ENCODE measurements at places on chromosomes 13 and 19.

DNA sequence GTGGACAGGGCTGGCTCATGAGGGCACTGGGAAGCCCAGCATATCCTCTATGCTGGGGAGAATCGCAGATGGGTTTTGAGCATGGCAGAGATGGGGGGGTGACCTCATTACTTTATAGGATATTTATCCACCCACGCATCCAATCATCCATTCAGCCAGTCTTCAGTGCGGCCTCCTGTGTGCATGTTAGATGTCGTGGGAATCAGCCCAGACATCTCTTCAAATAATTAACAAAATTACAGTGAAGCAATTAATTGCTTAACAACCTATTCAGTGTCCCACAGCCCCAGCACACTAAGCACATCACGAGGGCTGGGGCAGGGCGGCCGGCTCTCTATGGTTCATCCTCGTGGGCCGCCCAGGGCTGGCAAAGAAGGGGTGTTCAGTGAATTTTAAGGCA is 21.6 kb downstream of the LIG1 start:
- no peak for DNase-seq

DNA sequence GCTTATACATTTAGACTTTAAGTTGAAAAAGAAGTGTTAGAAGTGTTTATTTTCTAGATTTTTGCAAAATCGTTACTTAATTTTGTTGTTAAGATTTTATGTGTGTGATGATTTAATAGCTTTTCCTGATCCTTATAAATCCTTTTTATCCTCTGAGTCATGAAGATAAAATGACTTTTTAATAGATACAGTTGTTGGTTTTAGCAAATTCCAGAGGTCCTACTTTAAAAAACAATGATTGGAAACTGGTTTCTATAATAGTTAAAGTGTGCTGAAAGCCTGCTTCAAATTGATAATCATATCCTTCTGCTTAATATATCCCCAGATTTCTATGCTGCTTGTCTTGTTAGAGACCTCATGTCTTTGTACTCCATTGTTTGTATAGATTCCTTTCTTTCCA is 39.0 kb downstream of the RNASEH2B start:
- no peak for DNase-seq

- no peak for DNase-seq
Measured at GRCh38 chr19:8214802-8215201, 5.6 kb downstream of the CERS4 start.

DNA sequence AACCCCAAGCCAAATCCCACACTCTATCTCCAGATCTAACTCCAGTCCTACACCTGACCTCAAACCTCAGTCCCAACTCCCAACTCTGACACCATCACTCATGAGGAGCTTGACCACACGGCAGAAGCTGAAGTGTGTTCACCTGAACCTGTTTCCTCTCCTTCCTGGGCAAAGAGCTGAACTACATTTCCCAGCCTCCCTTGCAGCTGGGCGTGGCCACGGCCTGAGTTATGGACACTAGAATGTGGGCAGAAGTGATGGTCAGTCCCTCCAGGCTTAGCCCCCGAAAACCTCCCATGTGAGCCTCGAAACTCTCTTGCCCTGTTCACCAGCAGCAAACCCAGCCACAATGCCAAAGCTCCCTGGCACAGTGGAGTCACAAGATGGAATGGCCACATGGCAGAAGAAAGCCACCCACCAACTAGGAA is 19.5 kb upstream of the MEIS3 start:
- DNase-seq, result no peak

DNA sequence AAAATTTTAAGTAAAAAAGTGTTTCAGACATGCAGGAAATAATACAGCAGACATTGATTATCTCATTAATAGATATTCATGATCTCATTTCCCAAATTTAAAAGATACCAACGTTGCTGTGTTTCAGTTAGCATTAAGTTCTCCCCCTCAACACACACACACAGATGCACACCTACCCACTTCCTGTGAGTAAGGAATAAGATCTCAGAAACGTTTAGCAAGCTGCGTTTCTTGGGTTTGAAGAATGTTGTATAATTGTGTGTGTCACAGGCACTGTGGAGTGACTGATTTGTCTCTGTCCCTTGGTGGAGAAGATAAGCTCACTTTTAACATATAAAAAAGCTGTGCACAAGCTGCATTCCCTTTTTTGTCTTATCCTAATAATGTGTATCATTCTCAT is 196.8 kb downstream of the PDS5B start:
- no peak for DNase-seq

DNA sequence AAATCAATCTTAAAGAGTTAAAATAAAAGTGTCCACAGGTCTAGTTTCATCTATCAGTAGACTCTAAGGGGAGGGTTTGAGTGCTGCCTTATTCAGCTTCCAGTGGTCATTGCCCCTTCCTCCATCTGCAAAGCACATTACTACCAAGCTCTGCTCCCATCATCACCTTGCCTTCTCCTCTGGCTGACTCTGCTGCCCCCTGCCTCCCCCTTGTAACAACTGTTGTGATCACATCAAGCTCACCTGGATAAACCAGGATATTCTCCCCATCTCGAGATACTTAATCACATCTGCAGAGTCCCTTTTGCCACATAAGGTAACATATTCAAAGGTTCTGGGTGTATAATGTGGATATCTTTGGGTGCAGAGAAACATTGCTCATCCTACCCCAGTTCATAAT is 43.3 kb upstream of the GPC6 start:
- no peak for DNase-seq

GRCh38 chr13:51937320-51938290 is 73.6 kb downstream of the ATP7B start:
- no peak for DNase-seq

DNA sequence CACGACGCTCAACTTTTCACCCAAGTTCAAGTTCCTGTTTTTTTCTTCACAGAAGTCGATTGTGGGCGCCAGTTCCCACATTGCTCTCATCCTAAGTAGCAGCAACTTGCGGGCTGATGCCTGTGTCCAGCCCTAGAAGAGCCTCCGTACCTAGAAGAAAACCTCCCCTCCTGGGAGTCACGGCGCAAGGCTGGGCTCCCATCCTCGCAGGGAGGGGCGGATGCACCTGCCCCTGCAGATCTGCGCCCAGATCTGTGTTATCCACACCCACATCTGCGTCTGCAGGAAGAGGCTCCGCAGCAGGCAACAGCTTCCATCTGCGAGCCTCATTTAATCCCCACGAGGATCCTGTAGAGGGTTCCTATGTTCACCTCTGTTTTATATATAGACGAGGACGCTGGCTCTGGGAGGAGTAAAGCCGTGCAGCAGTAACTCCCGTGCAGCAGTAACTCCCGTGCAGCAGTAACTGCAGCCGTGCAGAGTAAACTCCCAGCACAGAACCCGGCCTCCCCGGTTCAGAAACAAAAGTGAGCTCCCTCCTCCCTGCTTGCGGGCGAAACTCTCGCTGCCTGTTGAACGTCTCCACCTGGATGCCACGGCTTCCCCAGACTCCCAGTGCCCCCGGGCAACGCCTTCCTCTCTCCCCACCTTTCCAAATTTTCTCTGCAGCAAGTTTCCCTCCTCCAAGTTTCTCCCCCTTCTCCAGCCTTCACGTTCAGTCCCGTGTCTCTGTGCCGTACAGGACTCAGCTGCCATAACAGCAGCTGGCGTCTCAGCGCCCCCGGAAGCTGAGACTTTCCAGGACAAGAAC is 23.5 kb upstream of the LAIR1 start:
- peak; percentile 73 for DNase-seq

DNA sequence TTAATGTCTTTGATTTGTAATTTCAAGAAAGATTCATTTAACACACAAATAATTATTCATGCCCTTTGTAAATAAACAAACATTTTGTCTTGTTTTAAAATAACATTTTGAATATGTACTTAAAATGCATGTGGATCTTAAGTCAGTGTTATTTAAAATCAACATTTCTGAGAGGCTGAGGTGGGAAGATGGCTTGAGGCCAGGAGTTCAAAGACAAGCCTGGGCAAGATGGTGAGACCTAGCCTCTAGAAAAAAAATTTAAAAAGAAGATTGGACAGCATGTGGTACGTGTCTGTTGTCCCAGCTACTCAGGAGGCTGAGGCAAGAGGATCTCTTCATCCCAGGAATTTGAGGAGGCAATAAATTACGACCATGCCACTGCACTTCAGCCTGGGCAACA is 1268.2 kb downstream of the SLITRK1 start:
- no peak for DNase-seq

DNA sequence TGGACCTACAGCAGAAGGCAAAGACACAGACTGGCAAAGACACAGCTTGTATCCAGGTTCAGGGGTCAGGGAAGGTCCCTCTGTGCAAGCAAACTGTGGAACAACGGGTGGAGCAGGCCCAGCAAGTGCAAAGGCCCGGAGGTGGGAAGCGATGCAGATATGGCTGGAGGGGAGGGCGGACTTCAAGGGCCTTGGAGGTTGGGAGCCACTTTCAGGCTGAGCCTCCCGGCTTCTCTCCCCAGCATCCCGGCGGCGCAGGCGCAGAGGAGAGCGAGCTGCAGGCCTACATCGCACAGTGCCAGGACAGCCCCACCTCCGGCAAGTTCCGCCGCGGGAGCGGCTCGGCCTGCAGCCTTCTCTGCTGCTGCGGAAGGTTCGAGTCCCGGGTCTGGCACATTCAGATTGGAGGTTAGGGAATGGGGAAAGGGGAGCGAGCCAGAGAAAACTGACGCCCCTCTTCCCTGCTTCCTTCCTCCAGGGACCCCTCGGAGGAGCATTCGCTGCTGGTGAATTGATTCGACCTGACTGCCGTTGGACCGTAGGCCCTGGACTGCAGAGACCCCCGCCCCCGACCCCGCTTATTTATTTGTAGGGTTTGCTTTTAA is 2.1 kb upstream of the PNPLA6 start:
- DNase-seq, result peak; percentile 87

DNA sequence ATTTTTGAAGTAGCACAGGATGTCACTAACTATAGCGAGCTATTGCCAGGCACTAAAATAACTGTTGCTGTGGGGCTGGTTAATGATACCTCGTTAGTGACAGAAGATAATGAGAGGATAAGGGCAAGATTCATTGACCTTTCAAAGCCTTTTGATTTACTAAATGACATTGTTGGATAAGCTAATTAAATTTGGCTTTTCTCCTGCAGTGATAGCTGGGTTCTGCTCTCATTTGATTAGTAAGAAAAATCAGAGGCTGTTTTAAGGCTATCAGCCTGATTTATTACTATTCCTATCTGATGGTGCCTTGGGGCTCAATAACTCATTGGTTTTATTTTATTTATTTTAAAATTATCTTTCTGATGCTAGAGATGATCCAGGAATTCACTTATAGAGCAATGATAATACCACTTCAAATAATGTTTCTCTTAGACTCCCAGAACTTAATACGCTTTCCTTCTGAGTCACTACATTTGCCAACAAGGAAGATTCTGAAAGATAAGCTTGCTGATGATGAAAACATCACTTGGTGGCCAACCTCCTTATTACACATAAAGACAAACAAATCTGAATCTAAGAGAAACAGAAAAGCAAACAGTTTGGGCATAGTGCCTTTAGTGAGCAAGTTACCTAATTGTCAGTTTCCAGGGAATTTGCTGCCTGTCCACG is 501.3 kb upstream of the ARGLU1 start:
- no peak for DNase-seq

DNA sequence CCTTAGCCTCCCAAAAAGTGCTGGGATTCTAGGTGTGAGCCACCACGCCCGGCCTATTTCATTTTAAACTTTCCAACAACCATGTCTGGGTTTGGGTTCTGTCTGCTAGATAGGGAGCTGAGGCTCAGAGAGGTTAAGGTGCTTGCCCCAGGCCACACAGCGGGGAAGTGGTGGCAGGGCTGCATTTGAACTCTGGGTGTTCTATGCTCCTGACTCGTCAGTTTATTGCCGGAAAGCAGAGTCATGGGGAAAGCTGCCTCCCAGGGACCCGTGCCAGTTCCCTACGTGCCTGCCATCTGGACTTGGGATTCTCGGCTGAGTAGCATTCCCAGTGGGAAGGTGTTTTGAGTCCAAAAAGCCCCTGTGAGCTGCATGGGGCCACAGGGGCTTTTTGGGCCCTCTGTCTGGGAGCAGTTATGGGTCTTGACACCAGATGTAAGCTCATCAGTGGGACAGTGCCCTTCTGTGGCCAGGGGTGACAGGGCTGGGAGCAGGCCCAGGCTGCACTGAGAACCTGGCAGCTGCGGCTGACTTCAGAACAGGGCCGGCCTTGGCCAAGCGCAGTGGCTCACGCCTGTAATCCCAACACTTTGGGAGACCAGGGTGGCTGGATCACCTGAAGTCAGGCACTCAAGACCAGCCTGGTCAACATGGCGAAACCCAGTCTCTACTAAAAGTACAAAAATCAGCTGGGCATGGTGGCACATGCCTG is 10.9 kb downstream of the RFX1 start:
- DNase-seq, result peak; percentile 60

DNA sequence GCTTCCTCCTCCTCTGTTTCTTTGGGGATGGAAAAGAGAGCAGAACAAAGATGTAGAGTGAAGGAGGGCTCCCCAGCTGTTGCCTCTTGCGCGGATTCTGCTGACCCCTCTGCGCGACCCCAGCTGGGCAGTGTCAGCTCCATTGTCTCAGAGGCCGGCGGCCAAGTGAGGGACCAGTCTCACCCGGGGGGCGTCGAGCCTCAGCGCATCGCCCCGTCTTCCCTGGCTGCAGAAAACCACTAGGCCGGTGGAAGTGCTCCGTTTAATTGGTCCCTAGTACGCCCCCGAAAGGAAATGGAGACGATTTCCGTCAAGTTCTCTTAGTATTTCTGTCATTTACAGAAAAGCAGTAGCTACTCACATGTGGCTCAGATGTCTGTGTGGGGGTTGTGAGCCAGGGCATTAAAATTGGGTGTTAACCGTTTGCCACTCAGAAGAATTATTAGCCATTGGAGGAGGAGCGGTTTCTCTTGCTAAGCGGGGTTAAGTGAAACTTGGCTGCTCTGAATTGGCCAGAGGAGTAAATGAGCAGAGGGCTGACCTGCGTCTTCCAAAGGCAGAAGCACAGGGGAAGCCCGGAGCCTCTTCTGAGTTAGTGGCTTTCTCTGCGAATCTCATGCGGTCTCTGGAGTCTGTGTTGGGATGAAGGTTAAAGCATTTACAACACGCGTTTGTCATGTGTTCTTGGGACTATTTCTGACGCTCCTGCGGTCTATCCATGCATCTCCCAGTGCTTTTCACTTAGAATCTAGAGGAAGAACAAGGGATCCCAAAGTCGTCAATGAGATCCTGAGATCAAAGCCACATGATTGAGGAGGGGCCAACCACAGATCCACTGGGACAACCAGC is 132.8 kb upstream of the MYO16 start:
- no peak for DNase-seq

- no peak for DNase-seq
Measured at GRCh38 chr19:56848166-56848565, 7.6 kb upstream of the PEG3 start.

All from Right ventricle myocardium inferior (tissue), 1 donor.